ENCODE measurements at places on chromosomes 7 and 10. TPM values are rescaled to one million over a fixed set of nuclear protein-coding genes. Genes with fewer than 3 reads are reported as not detected.

DNA sequence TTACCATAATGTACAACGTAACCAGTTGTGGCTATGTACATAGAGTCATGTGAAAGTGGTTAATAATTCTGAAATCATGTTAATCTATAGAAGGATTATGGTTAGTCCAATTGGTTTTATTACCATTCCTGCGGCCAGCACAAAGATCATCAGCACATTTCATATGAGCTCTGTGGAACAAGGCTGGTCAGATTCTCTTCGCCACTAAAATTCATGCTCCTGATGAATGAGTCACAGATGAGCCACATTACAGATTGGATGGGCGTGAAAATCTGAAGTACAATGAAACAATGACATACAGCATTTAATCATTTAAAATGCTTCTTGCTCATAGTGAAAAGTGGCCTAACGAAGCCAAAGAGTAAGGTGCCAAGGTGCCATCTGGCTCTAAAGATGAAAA is 716.2 kb upstream of the PHF14 start:
- H3K36me3 ChIP-seq = no peaks in the 10 kb centered on the region
- no peak overlapping the region for H3K4me3 ChIP-seq
- DNase-seq = no peak
- no peaks in the 10 kb centered on the region for H3K27me3 ChIP-seq

GRCh38 chr7:15015545-15016314 is 113.2 kb upstream of the DGKB start:
- peak overlapping the region; percentile 80 for H3K27ac ChIP-seq
- peaks cover 14% of the 10 kb centered on the region for H3K4me1 ChIP-seq
- H3K27me3 ChIP-seq = no peaks in the 10 kb centered on the region
- no peaks in the 10 kb centered on the region for H3K36me3 ChIP-seq
- peak; percentile 49 for DNase-seq

LBX1 gene
- not detected for polyA plus RNA-seq

DNA sequence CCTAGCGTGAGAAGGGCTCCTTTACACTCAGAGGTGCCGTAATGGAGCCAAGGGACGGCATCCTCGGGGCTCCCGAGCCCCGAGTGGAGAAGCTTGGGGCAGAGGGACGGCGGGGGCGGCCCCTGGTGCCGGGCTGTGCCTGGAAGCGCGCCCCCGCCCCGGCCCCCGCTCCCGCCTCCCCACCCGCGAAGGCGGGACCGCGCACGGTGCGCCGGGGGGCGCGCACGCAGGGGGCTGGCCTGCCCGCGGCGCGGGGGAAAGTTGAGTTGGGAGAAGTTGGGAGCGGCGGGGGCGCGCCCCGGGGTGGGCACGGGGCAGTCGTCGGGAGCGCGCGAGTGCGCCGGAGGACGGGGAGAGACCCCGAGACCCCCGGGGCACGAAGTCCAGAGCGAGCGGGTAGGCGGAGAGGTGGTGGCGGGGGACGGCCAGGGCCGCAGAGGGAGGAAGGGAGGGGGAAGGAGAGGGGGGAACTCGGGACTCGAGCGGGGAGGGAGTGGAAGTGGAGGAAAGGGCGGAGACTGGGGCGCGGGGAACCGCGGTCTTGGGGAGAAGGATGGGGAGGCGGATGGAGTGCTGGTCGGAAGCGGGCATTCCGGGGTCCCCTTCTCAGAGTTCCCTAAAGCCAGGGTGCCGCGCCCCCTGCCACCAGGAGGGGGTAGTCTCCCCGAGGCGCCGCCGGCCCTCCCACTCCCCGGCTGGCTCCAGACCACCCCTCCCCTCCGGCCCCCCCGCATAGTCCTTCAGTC is at the start of gene SLC4A2:
TSS of gene SLC4A2 (plus strand) at position 223 of the 746 bp plus-strand sequence. CDS start 2,399 bp downstream, outside the sequence.
- H3K27me3 ChIP-seq = no peaks in the 10 kb centered on the region
- peak within 1 kb of the TSS; percentile 95 for H3K27ac ChIP-seq
- H3K4me3 ChIP-seq = peak within 1 kb of the TSS; percentile 99

HOXA11 gene
- polyA plus RNA-seq = not detected
